NCI-H774 (cell line): ENCODE measurements at places on chromosomes 6 and 20.

DNA sequence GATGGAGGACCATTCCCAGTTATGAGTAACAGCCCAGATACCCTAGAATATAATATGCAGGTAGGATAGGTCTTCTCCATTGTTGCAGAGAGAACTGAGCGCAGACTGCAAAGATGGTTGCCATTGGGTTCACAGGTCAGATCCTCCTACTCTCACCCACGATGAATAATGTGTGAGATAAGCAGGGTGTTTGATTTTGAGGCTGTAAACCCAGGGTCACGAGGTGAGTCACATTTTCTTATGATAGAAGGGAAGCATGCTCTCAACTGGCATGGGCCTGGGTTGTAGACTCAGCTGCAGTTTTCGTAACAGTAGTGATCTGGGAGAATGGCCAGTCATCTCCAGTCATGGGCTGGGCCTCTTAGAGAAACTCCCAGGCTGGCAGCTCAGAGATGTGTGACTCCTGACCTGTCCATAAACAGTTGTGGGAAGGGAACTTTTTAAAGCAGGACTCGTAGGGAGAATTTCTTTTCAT lies 74.2 kb downstream of the CD164 start:
- no peak for DNase-seq

DNA sequence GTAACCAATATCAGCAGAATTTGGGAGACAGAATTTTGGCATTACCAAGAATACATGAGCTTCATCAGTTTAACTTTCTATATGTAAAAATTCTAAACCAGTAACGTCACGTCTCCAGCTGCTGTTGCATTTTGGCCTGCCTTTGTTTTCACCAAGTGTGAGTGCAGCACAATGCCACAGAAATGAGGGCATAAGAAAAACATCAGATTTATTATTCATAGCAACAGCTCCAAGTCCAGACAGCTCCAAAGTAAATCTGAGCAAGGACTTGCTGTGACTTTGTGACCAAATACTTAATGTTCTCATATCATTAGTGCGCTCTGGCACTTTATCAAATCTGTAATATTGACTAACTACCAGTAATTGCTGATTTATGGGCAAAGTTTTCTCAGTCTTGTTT lies 11.0 kb upstream of the FBXL4 start:
- no peak for DNase-seq

DNA sequence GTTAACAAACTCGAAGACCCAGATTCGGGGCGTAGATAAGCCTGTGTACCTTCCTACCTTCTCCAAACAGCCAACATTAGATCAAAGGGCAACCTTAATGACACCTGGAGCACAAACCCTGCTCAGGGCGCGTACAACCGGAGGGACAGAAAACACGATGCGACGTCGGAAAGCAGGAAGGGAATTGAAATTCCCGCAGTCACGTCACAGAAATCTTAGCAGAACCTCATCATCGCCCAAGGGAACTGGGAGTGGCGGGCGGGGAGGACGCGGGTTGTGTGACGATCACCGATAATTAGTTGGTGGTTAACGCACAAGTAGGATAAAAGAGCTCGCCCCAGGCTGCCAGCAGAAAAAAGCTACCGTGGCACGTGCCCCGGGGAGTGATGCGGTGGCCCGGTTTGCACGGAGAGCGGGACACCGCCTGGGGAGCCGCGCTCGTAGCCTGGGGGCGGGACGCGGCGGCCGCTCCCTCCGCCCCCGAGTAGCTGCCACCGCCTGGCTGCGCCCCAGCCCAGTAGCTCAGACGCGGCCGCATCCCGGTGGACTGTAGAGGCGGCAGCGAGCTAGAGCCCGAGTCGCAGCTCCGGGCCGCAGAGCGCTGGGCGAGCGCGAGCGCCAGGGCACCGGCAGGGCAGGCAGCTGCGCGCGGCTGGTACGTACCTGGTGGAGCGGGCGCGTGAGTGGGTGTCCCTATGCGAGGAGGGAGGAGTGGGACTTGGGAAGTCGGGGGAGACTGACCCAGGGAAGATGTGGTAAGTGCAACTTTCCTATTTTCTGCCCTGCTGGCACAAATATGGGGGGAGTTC lies at the start of gene PKIB:
PKIB (plus strand) TSS at position 525 of the 809 bp plus-strand sequence. CDS start 107,390 bp downstream, outside the sequence.
- peak; percentile 96 for DNase-seq

- no peak for DNase-seq
Measured at GRCh38 chr6:108750801-108751200, 97.4 kb upstream of the ARMC2 start.
